ENCODE measurements at places on chromosomes 13 and 19.
A peak's percentile ranks its signal among the peaks of the same experiment; 100 is the strongest.

DNA sequence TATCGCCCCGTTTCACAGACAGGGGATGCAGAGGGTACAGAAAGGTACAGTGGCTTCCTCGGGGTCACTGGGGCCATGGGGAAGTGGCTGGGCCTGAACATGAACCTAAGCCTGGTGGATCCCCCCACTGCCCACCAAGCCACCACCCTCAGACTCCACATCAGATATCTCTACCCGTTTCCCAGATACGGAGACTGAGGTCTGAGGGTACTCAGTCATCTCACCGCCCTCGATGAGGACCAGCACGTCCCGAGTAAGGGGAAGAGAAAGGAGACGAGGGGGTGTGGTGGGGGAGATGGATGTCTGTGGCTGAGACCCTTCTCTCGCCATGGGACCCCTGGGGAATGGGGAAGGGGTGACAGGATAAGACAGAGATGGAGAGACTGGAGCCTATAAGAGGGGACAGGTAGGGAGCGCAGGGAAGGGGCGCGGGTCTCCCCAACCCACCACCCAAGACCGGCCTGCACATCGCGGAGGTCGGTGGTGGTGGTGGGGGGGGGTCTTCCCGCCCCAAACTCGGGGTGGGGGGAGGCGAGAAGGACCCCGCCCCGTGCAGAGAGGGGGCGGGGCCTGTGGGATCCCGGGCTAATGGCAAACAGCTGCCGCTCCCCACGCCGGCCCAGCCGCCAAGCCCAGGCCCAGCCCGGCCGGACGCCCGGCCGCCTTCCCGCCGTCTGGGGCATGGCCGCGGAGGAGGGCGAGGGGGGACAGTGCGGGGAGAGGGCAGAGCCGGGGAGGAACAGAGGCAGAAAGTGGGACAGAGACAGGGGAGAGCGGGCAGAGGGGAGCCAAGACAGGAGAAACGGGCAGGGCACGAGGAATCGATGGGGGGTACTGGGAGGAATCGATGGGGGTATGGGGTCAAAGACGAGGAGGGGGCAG, 698 bp downstream of the KANK2 start:
- peak; percentile 61 for DNase-seq

GRCh38 chr13:71274923-71275608, 591.9 kb downstream of the DACH1 start:
- DNase-seq, result no peak

DNA sequence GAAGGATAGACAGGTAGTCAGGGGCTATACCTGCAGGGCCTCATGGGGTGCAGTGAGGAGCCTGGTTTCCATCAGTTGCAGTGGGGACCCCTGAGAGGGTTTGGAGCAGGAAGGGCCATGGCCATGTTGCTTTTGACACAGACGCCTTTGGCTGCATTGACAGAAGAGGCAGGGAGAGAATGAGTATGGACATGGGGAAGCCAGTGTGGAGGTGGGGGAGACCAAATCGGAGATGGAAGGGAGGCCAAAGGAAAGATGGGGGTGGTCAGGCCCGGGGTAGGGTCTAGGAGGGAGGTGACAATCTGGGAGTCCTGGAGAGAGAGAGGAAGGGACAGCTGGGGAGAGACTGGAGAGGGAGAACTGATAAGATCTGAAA, 1.3 kb downstream of the HSD11B1L start:
- DNase-seq, result no peak

GRCh38 chr19:18856385-18857126, 24.8 kb downstream of the UPF1 start:
- no peak for DNase-seq

DNA sequence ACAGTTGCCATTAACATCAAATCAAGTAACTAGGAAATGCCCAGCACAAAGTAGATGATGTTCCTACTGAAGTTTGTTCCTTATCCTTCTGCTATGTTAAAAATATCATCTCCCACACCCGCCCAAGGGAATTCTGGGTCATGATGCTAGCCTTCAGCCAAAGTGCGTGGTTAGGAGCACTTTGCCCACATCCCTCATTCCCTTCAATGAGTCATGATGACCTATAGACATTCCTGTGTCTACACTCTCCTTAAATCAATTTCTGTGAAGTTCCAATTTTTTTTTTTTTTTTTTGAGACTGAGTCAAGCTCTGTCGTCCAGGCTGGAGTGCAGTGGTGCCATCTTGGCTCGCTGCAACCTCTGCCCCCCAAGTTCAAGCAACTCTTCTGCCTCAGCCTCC, 17.0 kb downstream of the RXFP2 start:
- DNase-seq, result no peak

- DNase-seq, result peak; percentile 95
These were observed 31.4 kb downstream of the CERS4 start for GRCh38 chr19:8240274-8241229.

GRCh38 chr19:43634872-43635560, 4.6 kb downstream of the CADM4 start:
- DNase-seq, result no peak

DNA sequence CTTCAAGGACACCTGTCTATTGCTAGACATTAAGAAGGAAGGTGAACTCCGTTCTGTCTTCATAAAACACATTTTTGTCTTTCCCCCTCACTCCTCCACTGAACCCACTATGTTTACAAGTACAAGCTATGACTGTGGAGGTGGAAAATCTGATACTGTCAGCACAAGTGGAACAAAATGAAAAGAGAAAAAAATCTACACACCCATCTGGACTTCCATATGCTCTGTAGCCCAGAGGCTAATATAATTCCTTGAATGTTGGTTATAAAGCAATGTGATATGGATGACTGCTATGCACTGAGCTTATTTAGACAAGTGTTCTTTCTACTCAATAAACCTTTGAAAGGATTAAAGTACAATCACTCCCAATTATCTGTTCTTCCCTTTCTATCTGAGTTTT, 713.5 kb downstream of the DIAPH3 start:
- no peak for DNase-seq

GRCh38 chr19:11420429-11421370, 1.6 kb upstream of the RGL3 start:
- DNase-seq, result no peak

DNA sequence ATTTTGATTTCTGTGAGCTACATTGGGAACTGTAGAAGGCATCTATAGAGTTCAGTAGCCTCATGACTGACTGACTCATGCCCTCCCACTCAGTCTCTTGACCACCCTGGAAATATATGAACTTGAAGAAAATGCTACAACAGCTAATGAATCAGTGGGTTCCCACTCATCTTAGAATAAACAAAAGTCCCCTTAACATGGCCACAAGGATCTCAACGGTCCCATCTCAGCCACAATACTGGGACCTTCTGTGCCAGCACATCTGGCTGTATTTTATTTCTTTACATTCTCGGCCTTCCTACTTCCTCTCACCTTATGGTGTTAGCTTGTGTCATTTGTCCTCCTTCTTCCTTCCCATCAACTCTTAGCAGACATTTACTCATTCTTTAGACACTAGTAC, 619.8 kb downstream of the DCT start:
- DNase-seq, result no peak

- DNase-seq, result no peak
These were observed 2.5 kb upstream of the PRAM1 start for GRCh38 chr19:8504919-8505318.

GRCh38 chr19:36151144-36152018, 866 bp downstream of the COX7A1 start:
- DNase-seq, result no peak

- no peak for DNase-seq
These were observed 42.6 kb downstream of the KPNA3 start for GRCh38 chr13:49749848-49750247.

GRCh38 chr19:17520865-17521264, 9.4 kb downstream of the PGLS start:
- no peak for DNase-seq

- DNase-seq, result no peak
These were observed 232.0 kb upstream of the SPRY2 start for GRCh38 chr13:80572923-80573316.

- no peak for DNase-seq
These were observed 16.3 kb downstream of the SERP2 start for GRCh38 chr13:44389876-44390275.

DNA sequence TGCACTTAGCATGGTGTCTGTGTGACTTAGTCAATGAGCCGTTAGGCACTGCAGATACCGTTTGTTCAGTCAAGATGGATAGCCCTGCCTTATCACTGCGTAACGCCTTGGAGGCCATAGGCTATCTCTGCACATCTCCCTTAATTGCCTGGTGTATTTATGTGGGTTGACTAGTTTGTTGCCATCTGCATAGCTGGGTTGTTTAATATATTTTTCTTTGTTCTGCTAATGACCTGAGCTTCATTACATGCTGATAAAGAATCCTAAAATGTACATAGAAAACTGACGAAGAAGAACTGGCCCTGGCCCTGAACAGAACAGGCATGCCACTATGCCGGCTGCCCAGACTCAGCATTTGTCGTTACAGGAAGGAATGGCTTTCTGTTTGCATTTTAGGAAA, 297.8 kb downstream of the SHISA2 start:
- DNase-seq, result peak; percentile 47

GRCh38 chr13:23609874-23610576, 39.8 kb downstream of the TNFRSF19 start:
- peak; percentile 29 for DNase-seq

GRCh38 chr19:49182848-49183375, 25.3 kb downstream of the TRPM4 start:
- no peak for DNase-seq

DNA sequence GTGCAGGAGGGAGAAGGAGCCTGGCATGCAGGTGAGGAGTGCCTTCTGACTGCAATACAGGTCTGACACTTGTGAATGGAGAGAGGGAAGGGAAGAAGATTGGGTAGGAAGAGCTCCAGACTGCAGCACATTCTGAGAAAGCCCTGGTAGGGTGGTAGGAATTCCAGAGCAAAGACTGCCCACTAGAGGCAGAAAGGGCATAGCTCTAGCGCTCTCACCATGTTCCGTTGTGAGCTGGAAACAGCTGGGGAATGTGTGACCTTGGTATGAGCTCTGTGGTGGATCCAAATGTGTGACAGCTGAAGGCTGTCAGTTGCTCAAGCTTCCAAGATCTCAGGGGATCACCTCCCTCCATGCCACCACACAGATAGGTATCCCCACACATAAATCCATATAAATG, 2.9 kb upstream of the MTUS2 start:
- DNase-seq, result no peak

DNA sequence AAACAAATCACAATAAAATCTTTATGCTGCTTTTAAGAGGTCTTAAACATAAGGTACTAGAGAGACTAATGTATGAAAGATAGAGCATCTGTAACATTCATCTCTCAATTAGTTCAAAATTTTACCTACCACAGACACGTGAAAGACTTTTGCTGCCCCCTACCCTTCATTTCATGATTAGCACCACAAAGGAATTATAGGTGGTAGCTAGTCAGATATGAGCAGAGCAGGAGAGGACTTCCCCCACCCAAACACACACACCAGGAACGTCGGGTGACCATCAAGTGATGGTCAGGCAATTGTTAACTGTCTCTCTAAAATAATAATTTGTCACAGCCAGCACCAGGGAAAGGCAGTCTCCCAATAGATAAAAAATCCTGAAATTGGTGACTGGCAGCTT, 1531.7 kb upstream of the SPRY2 start:
- DNase-seq, result no peak

DNA sequence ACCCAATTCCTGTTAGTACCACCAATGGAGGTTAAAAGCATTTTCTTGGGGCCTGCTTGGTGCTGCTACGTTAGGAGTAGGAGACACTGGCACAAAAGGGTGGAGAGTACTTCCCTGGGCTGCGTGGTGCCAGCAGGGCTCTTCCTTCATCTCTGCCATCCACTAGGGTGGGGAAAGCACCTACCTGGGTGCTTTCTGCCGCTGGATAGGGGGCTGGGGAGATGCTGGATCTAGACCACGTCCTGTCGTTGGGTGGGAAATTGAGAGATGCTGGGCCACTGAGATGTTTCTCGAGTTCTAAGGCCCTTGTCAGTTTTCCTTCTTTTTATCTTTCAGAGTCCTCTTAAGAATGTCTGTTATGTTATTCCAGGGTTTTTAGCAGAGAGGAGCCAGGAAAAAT, 6.7 kb upstream of the FCGBP start:
- DNase-seq, result no peak

DNA sequence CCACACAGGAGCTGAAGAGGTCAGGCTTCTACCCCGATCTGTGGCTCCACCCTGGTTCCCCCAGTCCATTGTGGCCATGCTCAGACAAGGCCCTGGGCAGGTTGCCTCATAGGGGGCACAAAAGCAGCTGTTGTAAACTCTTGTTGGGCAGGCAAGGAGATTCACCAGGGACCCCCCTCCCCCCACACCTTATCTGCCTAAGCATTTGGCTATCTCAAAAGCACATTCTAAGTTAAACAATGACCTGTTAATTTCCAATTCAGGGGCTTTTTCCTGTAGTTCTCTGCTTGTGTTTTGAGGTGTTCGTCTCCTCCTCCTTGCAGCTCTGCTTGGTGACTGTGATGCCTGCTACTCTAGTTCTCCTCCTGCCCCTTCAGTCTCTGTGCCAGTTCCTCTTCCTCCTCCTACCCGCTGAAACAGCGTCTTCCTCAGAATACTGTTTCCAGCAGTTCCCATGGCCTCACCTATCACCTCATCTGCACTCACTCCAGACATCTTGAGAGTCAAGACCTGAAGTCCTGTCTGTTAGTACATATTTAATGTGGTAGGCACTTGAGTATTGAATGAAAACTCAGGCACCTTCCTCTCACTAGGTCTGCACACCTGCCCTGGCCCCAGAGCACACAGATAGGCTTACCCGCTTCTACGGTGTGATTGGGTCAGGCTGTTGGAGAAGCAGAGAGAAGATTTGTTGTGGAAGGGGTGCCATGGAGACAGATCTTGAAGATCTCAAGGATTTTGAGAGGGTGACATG, 31.7 kb downstream of the SPATA13 start:
- DNase-seq, result peak; percentile 90

DNA sequence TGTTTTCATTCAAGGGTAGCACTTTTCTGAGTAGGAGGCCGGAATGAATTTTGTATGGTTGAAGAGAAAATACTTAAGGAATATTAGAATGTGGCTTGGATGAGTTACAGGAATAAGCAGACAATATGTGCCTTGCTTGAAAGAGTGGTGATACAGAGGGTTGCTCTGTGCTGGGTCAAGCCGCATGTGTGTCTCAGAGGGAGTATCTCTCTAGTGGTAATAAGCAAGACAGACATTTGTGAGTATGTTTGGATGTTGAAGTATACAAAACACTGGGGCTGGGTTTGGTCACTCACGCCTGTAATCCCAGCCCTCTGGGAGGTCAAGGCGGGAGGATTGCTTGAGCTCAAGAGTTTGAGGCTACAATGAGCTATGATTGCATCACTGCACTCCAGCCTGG, 103.9 kb downstream of the LMO7 start:
- no peak for DNase-seq

- no peak for DNase-seq
These were observed 180.0 kb downstream of the USP12 start for GRCh38 chr13:26991508-26992181.

- DNase-seq, result no peak
These were observed 13.6 kb downstream of the CSNK1A1L start for GRCh38 chr13:37091835-37092234.

DNA sequence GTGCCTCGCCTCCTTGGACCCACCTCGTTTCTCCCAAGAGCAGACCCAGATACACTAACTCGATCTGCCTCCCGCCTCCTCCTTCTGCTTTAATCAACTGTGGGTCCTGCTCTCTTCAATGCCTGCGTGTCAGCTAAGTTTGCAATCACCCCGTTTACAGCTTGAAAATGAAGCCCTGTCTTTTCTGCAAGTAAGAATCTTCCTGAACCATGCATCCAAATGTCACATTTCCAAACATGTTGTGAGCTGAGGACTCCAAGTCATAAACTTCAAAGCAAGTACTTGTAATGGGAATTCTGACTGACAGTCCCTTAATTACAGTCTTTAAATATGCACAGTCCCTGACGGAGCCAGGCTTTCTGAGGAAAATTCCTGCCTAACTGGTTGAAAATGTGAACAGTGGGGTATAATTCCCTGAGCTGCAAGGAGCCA, 154.9 kb upstream of the UQCRFS1 start:
- DNase-seq, result no peak

All from erythroblast (primary cell).